ENCODE measurements at places on chromosomes 7 and 10.

GRCh38 chr7:92697414-92697813 is 107.2 kb upstream of the FAM133B start:
- no peak for DNase-seq

GRCh38 chr7:79236352-79237028 is 217.0 kb downstream of the MAGI2 start:
- no peak for DNase-seq

DNA sequence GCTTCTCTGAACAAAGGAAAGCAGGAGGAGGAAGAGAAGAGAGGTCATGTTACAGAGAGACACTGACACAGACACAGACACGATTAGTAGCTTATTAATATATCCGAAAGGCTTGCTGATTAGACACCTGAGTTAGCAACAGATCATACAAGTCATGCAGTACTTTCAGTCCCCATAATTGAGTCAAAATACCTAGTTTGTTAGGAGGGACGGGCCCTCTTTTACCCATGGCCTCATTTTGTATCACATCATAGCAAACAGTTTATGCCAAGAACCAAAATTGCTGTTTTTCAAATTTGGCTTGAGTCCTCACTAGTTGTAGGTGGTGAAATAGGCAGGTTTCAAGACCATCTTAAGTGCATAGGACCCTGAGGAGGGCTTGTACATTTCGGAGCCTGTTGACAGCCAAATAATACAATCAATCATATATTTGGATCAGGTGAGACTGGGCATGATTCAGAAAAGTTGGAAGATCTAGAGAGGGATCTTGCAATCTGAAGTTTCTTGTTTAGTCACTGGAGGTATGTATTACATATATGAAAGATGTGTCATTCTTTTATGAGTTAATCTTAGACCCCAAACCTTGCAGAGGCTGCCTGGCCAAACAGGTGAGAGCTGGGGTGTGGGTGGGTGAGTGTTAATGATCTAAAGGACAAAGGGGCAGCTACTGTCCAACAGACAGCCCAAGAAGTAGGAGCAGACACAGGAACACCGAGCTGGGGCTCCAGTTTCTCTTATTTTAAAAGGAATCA is 65.4 kb downstream of the PRPF18 start:
- no peak for DNase-seq

GRCh38 chr7:12771378-12771877 is 84.0 kb downstream of the ARL4A start:
- no peak for DNase-seq

- DNase-seq = no peak
Observed at GRCh38 chr10:28171468-28172222, 131.2 kb downstream of the MPP7 start.

DNA sequence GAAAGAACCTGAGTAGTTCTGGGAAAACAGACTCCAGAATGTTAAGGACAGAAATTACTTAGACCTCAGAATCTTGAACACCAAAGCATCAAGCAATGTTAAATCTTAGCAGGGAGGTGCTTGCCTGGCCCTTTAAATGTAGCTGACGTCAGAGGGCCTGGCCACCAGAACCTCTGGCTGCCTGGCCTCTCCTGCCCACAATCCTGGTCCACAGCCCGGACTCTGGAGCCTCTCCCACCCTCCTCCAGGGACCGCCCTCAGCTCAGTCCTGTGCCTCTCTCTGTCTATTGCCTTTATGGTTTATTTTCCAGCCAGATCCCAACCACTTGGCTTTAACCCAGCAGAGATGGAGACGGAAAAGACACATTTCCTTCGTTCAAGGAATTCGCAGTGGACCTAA is 42.2 kb upstream of the EGR2 start:
- no peak for DNase-seq

GRCh38 chr7:1927937-1928644 is 258.0 kb downstream of the ELFN1 start:
- no peak for DNase-seq

DNA sequence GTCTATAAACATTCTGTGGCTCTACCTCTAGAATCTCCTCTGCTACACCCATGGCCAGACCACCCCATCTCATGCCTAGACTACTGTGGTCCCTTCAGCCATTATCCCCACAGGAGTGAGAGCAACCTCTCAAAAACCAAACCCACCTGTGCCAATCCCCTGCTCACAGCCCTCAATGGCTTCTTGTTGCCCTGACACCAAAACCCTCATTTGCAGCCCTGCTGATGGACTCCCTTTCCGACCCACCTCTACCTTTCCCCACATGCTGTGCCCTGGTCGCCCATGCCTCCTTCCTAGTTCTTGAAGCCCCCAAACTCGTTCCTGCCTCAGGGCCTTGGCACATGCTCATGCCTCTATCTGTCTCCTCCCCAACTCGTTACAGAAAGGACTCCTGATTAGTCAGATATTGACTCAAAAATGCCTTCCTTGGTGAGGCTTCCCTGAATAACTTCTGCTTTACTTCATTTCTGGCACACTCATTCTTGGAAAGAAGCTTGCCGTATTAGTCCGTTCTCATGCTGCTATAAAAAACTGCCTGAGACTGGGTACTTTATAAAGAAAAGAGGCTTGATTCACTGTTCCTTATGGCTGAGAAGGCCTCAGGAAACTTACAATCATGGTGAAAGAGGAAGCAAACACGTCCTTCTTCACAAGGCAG is 104.2 kb downstream of the TEX36 start:
- DNase-seq = no peak

- DNase-seq = no peak
Observed at GRCh38 chr10:83835945-83836745, 303.2 kb upstream of the GHITM start.

GRCh38 chr7:2473496-2474180 is 2.6 kb downstream of the GRIFIN start:
- DNase-seq = no peak

GRCh38 chr7:87458148-87458547 is 17.3 kb downstream of the ABCB4 start:
- DNase-seq = no peak

- no peak for DNase-seq
Observed at GRCh38 chr10:69845574-69846292, 44.0 kb downstream of the COL13A1 start.

- no peak for DNase-seq
Observed at GRCh38 chr10:86329093-86329710, 37.4 kb downstream of the GRID1 start.

GRCh38 chr10:62045765-62046521 is 144.4 kb downstream of the ARID5B start:
- no peak for DNase-seq

DNA sequence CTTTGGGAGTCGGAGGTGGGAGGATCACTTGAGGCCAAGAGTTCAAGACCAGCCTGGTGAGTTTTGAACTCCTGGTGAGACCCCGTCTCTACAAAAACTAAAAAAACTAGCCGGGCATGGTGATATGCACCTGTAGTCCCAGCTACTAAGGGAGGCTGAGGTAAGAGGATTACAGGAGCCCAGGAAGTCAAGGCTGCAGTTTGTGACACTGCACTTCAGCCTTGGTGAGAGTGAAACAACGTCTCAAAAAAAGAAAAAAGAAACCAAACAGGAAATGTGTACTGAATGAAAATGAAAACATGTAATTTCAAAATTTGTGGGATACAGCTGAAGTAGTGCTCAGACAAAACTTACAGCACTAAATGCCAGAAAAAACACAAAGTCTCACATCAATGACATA is 7.6 kb downstream of the ARHGAP12 start:
- DNase-seq = no peak

- DNase-seq = no peak
Observed at GRCh38 chr7:36232971-36233550, 80.0 kb downstream of the EEPD1 start.

- no peak for DNase-seq
Observed at GRCh38 chr7:47313564-47313963, 268.3 kb downstream of the TNS3 start.

DNA sequence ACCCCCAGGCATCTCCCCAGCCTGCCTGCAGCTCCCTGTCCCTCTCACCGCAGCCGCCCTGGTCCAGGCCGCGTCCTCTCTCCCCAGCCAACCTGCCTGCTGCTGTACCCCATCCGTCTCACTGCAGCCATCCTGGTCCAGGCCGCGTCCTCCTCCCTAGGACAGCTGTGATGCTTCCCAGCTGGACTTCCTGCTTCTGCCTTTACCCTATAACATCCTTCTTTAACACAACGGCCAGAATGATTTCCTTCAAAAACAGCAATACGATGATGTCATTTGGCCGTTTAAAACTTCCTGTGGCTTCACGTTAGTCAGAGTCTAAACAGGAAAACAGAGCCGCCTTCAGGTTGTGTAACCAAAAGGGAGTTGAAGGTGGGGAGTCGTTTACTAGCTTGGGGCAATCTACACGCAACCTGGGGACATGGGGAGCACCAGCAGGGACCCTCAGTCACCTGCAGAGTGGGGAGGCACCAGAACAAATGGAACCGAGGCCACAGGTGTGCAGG is 32.2 kb upstream of the ZFAND2A start:
- DNase-seq = no peak

GRCh38 chr7:150800581-150801241 is at the start of gene TMEM176A:
TSS of gene TMEM176A (plus strand) at chr7:150800769. CDS start at chr7:150801551, 782 bp downstream.
- no peak for DNase-seq

- no peak for DNase-seq
Observed at GRCh38 chr10:99370993-99371392, 41.8 kb downstream of the CNNM1 start.

- no peak for DNase-seq
Observed at GRCh38 chr10:36494371-36494770, 631.0 kb upstream of the ANKRD30A start.

GRCh38 chr7:73921623-73922528 is 60.9 kb downstream of the TMEM270 start:
- no peak for DNase-seq

DNA sequence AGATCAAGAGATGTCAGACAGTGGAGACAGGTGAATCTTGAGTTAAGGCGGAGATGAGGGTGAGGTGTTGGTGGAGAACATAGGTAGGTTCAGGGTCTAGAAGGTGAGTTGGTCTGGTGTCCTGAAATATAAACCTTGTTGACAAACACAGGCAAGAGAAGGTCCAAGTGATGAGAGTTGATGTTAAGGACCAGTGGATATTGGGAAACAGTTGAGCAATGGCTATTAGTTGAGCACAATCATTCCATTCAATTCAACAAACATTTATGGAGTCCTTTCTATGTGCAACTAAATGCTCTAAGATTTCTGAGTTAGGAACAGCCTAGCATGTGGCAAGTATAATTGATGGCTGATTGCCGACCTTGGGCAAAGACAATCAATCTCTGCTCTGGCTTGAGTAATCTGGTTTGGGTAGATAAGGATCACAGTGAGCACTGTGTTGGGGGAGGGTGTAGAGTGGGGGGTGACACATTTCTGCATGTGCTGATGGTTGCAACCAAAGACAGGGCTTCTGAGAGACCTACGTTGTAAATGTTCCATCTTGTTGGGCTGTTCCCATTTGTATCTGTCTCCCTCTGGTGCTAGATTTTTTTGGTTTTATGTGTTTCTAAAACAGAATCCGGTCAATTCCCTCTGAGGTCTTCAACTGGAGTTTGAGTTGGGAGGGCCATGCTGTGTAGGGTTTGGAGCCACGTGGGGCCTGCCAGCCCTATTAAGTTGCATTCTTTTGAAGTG is 201.1 kb downstream of the BAMBI start:
- DNase-seq = no peak

GRCh38 chr7:140348161-140348849 is 50.0 kb downstream of the SLC37A3 start:
- DNase-seq = no peak

DNA sequence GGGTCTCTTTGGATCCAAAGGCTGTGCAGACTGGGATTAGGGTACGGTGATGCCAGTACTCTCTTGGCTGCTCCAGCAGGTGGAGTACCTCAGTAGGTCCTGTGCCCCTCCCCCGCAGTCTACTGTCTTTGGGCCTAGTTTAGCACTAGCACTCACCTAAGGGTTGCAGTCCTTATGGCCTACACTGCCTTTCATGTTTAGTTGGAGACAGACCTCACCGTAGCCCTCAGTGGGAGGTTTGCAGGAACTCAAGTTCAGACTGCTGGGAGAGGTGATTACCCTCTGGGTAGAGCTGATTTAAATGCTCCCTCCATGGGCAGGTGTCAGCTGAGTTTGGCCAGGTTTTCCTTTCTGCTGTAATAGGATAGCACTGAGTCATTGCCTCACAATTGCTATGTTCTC is 210.8 kb upstream of the TMEM196 start:
- DNase-seq = no peak

GRCh38 chr10:61096056-61096455 is 152.1 kb upstream of the RHOBTB1 start:
- DNase-seq = no peak

- no peak for DNase-seq
Observed at GRCh38 chr10:92003258-92003657, 79.7 kb downstream of the BTAF1 start.

GRCh38 chr7:19133886-19134285 is 11.3 kb downstream of the FERD3L start:
- DNase-seq = no peak

DNA sequence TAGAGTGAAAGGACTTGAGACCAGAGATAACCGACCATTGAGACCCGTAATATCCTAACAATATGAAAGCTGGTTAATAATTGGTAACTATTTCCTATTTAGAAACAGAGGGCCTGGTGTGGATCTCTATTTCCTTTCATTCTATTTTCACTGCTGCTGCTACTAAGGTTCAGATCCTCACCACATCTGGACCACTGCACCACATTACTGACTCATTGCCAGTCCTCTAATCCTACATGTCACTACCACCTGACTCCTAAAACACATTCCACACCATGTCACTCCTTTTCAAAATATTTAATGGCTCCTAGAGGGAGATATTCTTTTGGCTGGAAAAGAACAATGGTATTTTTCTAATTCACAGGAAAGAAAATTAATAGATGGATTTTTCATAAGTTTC is 6.4 kb downstream of the USP54 start:
- no peak for DNase-seq

- DNase-seq = no peak
Observed at GRCh38 chr10:106866244-106866845, 298.2 kb downstream of the SORCS1 start.

GRCh38 chr10:20552382-20552781 is 344.7 kb downstream of the NEBL start:
- no peak for DNase-seq

GRCh38 chr10:62618576-62619412 is 185.7 kb upstream of the ADO start:
- DNase-seq = no peak
